HT-29 (cell line): ENCODE measurements at places on chromosomes 5 and 9. TPM values are rescaled to one million over a fixed set of nuclear protein-coding genes. Genes with fewer than 3 reads are reported as not detected.

SELENOP gene
- 0.16 and 0.18 TPM in 2 replicates for total RNA-seq

SH2D3C gene
- not detected in 2 replicates for total RNA-seq

TTLL11 gene
- total RNA-seq = 1.3 and 2.5 TPM in 2 replicates

MEF2C gene
- total RNA-seq = 0.08 and 0.46 TPM in 2 replicates

PTTG1 gene
- 99.1 and 131 TPM in 2 replicates for total RNA-seq

UBQLN1 gene
- 79.2 and 82.4 TPM in 2 replicates for total RNA-seq

TEK gene
- total RNA-seq = 0.15 and 0.23 TPM in 2 replicates

ZNF484 gene
- 1.2 and 1.8 TPM in 2 replicates for total RNA-seq

OGN gene
- total RNA-seq = not detected in 2 replicates

CDX1 gene
- total RNA-seq = 3.9 and 6.6 TPM in 2 replicates

AK8 gene
- not detected in 2 replicates for total RNA-seq

RNF20 gene
- total RNA-seq = 5.0 and 6.1 TPM in 2 replicates

SLU7 gene
- total RNA-seq = 13.2 and 24.6 TPM in 2 replicates

CYLC2 gene
- not detected in 2 replicates for total RNA-seq

ZDHHC21 gene
- total RNA-seq = 5.2 and 6.1 TPM in 2 replicates

SYK gene
- 24.2 and 34.7 TPM in 2 replicates for total RNA-seq

CARD9 gene
- 98.9 and 116 TPM in 2 replicates for total RNA-seq

GABRA6 gene
- total RNA-seq = not detected in 2 replicates

SMIM33 gene
- 0.05 TPM in 1 of 2 replicates, not detected in the other for total RNA-seq

FAM78A gene
- 0.57 and 1.2 TPM in 2 replicates for total RNA-seq

IER5L gene
- 68.5 and 77.2 TPM in 2 replicates for total RNA-seq

ORM2 gene
- not detected in 2 replicates for total RNA-seq

DRD1 gene
- not detected in 2 replicates for total RNA-seq

MSH3 gene
- total RNA-seq = 7.1 and 7.4 TPM in 2 replicates

CD180 gene
- total RNA-seq = not detected in 2 replicates

RLN1 gene
- total RNA-seq = not detected in 2 replicates

ADAMTS12 gene
- not detected in 2 replicates for total RNA-seq

LCN15 gene
- 0.60 TPM in 1 of 2 replicates, not detected in the other for total RNA-seq

HDAC3 gene
- total RNA-seq = 69.8 and 84.9 TPM in 2 replicates

ZNF189 gene
- 2.0 and 2.1 TPM in 2 replicates for total RNA-seq

SH3TC2 gene
- 18.0 and 19.9 TPM in 2 replicates for total RNA-seq

SCGB3A2 gene
- not detected in 2 replicates for total RNA-seq

SLC6A7 gene
- 0.66 and 0.76 TPM in 2 replicates for total RNA-seq

GADD45G gene
- 1.3 and 5.2 TPM in 2 replicates for total RNA-seq

IRF1 gene
- total RNA-seq = 52.0 and 58.7 TPM in 2 replicates

ACOT12 gene
- total RNA-seq = not detected in 2 replicates

MYOT gene
- total RNA-seq = 0.10 TPM in 1 of 2 replicates, not detected in the other

PALM2AKAP2 gene
- not detected in 2 replicates for total RNA-seq

KIF27 gene
- 0.20 and 0.37 TPM in 2 replicates for total RNA-seq

RXRA gene
- total RNA-seq = 63.4 and 74.4 TPM in 2 replicates

PAEP gene
- total RNA-seq = not detected in 2 replicates

IFNA16 gene
- not detected in 2 replicates for total RNA-seq

CNTFR gene
- not detected in 2 replicates for total RNA-seq

HAVCR2 gene
- not detected in 2 replicates for total RNA-seq

SIGMAR1 gene
- 239 and 269 TPM in 2 replicates for total RNA-seq

C5orf52 gene
- not detected in 2 replicates for total RNA-seq

MEIKIN gene
- not detected in 2 replicates for total RNA-seq

FEM1C gene
- 6.7 and 7.3 TPM in 2 replicates for total RNA-seq

VCAN gene
- total RNA-seq = not detected in 2 replicates

MSX2 gene
- 2.0 and 5.1 TPM in 2 replicates for total RNA-seq
